Activated T-helper 1 cell treated with anti-CD3 and anti-CD28 coated beads, Interleukin-2, amount 50 U/mL, for 16 hours (primary cell): ENCODE measurements at places on chromosomes 5 and 9.

- no peak for DNase-seq
Measured at GRCh38 chr5:143767162-143767561, 44.8 kb upstream of the HMHB1 start.

DNA sequence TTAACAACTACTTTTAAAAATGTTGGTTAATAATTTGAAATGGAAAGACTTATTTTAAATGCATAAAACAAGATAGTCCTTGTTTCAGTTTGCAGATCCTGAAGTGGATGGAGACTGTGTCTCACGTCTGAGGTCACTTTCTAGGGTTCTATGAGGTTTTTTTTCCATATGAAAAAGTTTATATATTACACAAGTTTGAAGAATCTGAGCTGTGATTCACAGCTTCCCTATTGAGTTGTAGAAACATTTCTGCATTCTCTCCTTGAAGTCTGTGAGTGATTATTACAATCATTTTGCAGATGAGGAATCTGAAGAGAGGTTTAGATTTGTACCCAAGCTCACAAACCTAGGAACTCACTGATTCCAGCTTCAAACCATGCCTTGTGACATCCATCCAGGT, 442.5 kb upstream of the KLF4 start:
- DNase-seq, result no peak

- DNase-seq, result no peak
Measured at GRCh38 chr9:113528088-113528487, 64.6 kb downstream of the RGS3 start.

DNA sequence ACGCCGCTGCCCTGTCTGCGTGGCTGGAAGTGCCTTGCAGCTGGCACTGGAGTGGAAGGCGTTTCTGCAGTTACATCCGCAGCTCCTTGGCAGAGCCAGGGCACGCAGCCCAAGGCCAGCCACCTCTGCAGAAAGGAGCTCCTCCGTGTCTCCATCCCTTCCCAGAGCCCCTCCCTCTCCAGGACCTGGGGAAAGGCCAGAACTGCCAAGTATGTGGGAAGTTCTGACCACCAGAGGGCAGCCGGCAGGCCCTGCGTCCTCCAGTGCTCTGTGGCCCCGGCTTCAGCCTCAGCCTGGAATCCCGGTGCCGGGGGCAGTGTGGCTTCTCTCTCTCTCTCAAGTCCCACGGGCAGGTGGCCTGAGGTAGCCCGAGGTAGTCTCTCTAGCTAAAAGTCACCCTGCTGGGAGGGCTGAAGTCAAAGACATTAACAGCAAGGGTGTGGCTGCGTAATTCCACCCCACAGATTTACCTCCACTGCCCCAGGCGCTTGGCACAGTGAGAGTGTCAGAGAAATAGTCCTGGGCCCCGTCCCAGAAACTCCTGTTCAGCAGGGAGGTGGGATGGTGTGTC, 101.7 kb upstream of the FCN2 start:
- DNase-seq, result no peak

GRCh38 chr5:52725808-52726207, 61.9 kb upstream of the ITGA1 start:
- no peak for DNase-seq

GRCh38 chr5:60677850-60678664, 21.9 kb downstream of the DEPDC1B start:
- DNase-seq, result no peak

- DNase-seq, result no peak
Measured at GRCh38 chr5:180105827-180106312, 34.3 kb upstream of the RNF130 start.

- DNase-seq, result no peak
Measured at GRCh38 chr9:112555101-112555643, 68.5 kb downstream of the KIAA1958 start.

DNA sequence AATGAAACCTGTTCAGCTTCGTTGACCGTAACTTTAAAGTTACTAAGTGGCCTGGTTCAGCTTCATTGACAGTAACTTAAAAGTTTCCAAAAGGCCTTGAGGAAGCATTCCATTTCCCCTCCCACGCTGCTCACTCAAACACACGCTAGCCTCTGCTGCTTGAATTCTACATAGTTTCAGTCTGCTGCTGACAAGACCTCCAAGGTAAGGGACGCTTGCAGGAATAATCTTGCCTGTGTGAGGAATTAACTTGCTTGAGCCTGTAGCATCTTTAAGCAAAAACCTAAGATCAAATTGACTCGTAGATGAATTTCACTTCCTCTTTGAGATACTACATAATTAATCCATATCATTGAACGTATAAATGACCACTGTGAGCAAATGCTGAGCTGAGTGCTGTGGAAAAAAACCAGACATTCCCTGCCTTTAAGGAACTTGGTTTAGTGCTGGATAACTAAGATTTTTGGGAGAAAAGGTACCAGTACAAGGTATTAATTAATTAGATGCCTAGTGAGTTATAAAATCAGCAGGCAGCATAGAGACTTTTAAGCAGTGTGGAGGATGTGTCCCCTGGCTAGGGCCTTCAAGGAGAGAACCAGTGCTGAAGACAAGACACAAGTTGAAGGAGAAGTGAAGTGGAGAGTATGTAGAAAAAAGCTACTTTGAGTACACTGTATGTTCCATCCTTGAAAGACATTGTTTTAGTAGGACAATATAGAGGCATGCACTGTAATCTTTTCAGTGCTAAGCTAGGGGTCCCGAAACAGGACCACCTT, 39.2 kb downstream of the GRAMD2B start:
- no peak for DNase-seq

DNA sequence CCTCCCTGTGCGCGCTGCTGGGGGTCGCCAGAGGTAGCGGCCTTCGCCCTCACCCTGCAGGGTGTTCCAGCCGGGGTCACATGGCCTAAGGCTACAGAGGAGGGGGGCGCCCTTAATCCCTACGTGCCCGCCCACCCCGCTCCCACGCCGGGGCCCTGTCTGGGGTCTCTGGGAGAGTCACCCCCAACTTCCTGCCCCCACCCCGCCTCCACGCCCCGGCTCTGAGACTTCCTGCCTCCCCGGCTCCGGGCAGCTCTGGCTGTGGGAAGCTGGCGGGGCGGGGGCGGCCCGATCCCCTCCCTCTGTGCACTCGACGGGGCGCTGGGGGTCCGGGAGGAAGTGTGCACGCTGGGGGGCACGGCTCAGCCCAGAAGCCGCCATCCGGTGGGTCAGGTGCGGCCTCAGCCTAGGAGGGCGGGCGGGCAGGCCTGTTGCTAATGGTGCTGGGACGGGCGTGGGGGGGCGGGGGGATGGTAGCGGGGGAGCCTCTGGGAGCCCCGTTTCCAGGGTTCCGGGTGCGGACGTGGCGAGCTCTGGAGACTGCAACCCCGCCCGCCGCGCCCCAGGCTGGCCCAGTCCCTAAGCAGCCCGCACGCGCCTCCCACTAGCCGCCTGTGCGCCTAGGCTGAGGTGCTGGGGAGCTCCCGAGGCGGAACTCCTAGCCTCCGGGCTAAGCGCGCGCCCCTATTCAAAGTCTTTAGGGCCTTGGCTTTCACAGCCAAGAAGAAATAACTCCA, 61.6 kb downstream of the CXXC5 start:
- no peak for DNase-seq

DNA sequence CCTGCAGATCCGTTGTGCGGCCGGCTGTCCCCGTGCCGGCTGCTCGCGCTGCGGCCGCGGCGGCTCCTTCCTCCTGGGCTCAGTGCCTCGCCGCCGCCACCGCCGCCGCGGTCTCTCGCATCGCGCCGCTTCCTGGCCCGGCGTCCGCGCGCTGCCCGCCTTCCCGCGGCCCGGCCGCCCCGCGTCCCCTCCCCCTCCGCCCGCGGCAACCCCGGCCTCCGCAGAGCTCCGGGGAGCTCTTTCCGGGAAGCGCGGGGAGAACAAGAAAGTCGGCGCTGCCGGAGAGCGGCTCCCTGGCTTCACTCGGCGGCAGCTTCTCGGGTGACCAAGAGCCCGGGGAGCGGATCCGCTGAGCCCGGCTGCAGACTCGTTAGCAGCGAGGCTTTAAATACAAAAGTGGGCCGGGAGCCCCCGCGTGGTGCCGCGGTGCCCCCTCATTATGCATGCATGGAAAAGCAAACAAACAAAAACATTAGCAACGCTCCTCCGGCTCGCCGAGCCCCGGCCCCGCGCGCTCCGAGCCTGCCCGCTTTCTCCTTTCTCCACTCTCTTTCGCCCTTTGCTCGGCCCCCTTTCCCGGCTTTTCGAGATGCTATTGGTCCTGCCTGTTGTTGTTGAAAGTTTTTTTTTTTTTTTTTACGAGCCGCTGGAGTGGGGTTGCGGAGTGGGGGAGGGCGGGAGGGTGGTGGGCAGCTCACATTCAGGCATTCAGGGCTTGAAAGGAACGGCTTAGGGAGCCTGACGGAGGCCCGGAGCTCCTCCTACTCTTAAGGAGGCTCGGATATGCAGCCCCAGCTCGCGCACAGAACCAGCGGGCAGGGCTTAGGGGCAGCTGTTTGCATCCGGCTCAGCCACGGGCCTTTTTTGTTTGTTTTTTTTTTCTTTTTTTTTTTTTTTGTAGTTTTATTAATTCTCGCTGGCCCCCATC, at the start of gene GAS1:
Gene GAS1, minus strand, starts transcription at position 361 of the 928 bp plus-strand sequence. CDS start 727 bp downstream, outside the sequence.
- DNase-seq, result peak; percentile 29

DNA sequence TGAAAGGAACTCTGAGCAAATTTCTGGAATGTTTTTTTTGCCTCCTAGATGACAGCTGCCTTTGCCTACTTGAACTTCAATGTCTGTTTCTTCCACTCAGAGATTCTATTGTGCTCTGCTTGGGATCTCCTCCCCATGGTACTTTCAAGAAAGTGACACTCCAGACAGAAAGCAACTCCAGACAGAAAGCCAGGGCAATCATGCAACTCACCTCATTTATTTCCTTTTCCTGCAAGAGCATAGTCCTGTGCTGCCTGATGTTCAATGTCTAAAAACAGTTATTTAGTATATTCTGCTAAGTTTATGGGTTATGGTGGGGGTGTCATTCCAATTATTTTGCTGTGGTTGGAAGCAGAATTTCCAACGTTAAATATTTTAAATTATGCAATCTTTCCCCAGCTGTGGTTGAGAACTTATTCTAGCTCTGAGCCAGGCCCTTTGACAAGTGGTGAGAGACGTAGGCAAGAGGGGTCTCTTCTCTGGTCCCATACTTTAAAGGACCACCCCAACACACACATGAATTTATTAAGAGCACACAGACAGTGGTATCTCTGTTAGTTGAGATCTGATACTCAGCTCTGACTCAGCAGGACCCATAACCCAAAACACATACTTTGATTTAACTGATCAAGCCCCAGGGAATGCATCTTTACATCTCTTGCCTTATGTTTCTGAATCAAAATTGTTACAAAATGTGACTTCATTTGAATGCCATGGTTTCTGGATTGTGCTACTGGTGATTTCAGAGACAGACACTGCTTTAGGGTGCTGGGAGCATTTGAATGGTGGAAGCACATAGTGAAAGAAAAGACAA, 39.5 kb upstream of the MAMDC2 start:
- no peak for DNase-seq

- peak; percentile 30 for DNase-seq
Measured at GRCh38 chr9:95494022-95494415, 22.8 kb downstream of the PTCH1 start.

DNA sequence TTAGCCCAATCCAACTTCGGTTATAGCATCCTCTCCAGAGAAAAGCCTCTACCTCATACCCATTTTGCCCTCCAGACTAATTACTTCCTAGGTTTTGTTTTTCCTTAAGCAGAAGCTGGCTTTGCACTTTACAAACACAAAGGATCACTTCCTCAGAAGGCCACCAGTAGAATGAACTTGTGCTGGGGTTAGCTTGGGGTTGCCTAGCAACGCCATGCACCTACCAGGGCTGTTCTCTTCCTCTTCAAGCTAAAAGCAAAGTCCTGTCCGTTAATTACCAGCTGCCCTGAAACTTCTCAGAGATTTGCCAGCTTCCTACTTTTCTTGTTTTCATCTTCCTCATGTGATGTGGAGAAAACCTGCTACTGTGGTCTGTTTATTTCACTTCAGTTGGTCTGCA, 132.0 kb upstream of the WWC1 start:
- no peak for DNase-seq

DNA sequence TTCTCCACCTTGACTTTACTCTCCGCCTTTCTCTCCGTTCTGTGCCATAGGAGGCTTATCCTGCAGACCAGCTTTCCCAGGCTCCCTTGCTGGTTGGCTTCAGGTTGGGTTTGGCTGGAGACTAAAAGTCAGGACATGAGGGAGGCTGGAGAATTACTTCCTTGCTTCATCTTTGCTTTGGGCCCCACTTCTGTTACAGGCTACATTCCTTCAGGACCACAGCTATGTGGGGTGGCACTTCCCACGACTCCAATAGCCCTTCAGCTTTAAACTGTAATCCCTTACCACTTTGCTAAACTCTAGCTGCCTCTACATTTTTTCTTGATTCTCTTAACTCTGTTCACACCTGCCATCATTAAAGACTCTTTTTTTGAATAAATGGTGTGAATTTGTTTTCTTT, 186.7 kb upstream of the NR4A3 start:
- DNase-seq, result no peak

DNA sequence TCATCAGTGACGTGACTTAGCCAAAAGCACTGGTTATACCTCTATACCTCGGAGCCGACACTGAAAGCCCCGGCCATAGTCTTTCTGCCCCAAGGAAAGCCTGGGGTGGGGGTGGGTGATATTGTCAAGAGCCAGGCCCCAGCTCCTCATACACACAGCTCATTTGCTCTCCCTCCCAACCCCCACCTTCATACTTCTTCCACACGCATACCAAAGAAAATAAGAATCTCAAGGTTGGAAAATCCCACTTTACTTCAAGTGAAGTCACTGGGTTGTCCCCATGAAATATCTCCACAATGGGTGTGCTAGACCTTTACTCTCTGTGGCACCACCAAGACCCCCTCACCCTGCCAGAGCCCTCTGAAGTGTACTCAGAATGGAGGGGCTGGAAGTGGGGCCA, 27.1 kb upstream of the MGAT1 start:
- no peak for DNase-seq

DNA sequence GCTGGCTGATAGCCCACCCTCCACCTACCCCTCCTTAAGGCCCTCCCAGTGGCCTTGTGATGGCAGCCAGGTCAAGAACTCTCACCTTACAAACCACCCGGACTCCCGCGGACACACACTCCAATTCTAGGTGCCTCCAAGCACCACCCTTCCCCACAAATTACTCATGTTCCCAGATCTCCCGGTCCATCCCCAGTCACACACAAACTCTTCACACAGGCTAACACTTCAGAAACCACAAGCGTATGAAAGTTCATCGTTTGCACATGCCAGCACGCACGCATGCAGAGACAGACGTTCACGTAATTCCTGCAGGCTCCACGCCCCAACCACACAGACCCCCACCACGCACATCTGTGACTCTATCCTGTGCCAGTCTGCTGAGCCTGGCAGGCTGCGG, 18.0 kb downstream of the NR5A1 start:
- DNase-seq, result no peak

DNA sequence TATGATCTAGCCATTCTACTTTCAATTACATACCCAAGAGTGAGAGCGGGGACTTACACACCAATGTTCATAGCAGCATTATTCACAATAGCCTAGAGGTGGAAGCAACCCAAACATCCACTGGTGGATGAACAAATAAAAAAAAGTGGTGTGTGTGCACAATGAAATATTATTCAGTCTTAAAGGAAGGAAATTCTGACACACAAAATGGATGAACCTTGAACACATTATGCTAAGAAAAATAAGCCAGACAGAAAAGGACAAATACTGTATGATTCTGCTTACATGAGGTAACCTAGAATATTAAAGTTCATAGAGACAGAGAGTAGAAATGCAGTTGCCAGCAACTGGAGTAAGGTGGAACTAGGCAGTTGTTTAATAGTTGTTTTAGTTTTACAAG, 22.1 kb downstream of the ETF1 start:
- no peak for DNase-seq

GRCh38 chr9:17045381-17045940, 89.4 kb upstream of the CNTLN start:
- no peak for DNase-seq
